ENCODE measurements at places on chromosomes 16 and 17.
A peak's percentile ranks its signal among the peaks of the same experiment; 100 is the strongest.

DNA sequence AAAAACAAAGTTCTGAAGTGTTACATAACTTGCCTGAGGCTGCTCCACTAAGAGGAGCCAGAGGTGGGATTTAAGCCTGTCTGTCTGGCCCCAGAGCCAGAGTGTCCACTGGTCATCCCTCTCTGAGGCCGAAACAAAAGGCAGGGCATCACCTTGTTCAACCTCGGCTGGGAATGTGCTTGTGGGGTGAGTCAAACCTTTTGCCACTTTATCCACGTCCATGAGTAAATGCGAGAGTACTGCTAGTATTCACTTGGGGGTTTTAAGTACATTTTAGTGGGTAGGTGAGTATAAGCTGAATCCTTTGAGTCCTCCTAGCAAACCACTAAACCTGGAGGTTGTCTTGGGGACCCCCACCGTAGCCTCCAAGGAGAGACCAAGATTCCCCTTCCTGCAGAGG lies 103.5 kb downstream of the STX8 start:
- no peak for DNase-seq

GRCh38 chr16:3508736-3509135 lies 7.9 kb downstream of the CLUAP1 start:
- DNase-seq = no peak

- no peak for DNase-seq
These were observed 104.0 kb upstream of the LHX1 start for GRCh38 chr17:36833279-36833678.

DNA sequence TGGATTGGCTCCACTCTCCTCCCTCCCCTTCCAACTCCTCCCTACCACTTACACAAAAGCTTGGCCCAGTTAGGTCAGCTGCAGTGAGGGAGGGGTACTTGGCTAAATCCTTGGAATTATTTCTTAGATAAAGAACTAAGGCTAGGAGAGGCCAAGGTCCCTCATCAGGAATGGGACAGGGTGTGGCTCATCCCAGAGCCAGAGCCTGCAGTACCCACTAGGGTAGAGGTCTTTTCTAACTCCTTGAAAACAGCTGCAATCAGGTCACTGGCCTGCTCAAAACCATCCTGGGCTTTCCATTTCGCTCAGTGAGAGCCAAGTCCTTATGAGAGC lies 1.9 kb upstream of the SLC46A1 start:
- no peak for DNase-seq

GRCh38 chr16:9484426-9484825 lies 393.0 kb downstream of the HAPSTR1 start:
- no peak for DNase-seq

DNA sequence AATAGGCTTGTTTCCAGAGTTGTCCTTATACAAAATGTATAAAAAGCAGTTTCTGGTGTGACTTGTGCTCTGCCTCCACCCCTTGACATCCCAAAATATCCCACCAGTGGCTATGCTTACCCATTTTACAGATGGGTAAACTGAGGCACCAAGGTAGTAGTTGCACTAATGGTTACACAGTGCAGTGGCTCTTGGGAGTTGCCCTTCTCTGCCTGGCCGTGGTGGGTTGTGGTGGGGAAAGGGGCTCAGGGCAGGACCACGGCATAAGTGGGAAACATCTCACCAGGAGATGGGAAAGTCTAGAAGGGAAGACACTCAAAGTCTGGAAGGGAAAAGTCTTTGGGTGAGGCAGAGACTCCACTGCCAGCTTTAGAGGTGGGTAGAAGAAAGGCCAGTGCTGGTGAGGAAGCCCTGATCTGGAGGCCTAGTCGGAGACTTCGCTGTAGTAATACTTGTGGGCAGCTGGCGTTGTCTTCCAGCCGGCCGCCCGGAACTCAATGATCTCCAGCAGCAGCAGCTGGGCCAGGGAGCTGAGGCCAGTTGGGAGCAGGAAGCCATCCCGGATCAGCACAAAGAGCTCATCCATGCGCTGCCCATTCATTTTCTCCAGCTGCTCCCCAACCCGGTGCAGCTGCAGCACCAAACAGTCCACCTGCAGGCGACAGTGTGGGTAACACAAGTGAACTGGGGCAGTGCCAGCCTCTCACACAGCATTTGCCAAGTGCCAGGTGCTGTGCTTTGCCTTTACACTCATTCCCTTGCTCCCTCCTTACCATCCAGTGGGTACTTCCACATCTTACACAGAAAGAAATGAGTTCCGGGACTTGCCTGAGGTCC lies 4.5 kb downstream of the MIF4GD start:
- DNase-seq = no peak

DNA sequence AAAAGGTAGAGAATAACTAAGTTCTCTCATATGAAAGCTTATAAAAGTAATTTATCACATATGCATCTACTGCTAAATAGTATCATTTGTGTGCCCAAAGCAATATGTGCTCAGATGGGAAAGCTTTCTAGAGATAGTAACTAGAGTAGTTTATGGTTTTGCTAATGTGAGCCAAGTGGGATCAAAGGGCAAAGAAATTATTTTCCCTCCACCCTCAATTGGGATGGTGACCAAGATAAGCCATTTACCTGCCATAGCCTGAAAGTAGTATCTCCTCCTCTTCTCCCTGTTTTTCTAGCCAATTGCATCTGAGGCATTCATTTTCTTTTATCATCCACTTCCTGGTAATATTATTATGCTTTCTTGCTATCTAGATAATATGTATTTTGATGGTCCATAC lies 41.9 kb upstream of the KCNJ16 start:
- DNase-seq = no peak

DNA sequence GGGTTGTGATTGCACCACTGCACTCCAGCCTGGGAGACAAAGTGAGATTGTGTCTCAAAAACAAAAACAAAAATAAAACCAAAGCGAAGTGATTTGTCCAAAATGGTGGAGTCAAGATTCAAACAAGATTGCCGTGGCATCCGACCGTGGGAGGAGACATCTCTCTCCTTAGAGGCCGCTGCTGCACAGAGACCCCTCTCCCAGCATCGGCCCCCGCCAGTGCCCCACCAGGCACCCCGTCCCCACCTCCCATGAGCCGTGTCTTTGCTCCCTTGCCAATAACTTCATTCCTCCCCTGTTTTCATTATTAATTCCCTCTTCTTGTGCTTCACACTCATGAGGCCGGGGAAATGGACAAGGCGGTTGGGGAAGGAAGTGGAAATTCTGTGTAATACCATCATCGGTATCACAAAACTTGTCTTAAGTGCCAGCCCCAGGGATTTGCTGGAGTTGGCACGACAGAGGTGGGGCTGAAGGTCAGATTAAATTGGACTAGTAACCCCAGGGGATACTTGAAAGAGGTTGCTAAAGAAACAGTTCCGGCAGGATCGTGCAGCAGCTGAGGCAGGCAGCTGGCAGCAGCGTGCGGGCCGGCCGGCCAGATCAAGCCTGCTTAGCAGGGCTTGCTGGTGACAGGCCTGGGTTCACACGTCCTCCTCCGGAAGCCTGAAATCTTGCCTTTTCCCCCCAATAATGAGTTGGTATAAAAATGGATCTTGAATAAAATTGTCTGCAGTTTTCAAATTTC lies 66.8 kb downstream of the RTN4RL1 start:
- DNase-seq = no peak

- DNase-seq = no peak
These were observed 69.4 kb downstream of the MRC2 start for GRCh38 chr17:62696726-62697490.

- no peak for DNase-seq
These were observed 28.1 kb downstream of the OGFOD1 start for GRCh38 chr16:56479469-56479868.

- no peak for DNase-seq
These were observed 5.5 kb upstream of the ZNF771 start for GRCh38 chr16:30401768-30402425.

- no peak for DNase-seq
These were observed 36.2 kb downstream of the ABR start for GRCh38 chr17:1143573-1143972.

DNA sequence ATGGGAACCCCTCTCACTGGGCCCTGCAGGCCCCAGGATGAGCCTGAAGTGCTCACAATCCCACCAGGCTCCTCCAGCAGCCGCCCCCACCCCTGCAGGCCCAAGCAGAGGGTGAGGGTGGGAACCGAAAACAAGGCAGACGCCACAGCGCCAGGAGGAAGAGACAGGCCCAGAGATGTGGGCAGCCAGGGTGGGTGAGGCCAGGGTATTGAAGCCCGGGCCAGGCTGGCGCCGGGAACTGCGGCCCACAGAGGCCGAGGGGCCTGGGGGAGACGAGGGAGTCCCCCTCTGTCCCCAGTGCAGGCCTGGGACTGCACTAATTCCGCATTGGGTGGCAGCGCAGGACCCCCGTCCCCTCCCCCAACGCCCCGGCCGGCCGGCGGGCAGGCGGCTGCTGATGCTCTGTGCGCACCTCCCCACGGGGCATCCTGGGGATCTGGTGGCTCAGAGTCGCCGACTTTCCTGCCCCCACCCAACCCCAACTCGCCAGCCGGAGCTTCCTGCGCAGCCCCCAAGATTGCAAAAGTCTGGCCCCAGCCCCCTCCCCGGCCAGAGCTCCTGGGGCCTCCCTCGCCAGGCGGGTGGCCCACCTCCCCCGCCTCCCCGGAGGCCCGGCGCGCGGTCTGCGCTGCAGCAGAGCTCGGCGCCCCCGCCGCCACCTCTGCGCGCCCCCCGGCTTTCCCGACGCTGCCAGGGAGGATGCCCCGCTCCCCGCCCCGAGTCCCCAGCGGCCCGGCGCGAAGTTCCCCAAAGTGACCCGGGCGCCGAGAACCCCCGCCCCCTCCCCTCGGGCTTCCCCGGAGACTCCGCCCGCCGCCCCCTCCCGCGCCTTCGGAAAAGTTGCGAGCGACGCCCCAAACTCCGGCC lies 107.8 kb downstream of the ENGASE start:
- no peak for DNase-seq

- DNase-seq = no peak
These were observed 105.5 kb downstream of the MYO1D start for GRCh38 chr17:32771396-32771795.

DNA sequence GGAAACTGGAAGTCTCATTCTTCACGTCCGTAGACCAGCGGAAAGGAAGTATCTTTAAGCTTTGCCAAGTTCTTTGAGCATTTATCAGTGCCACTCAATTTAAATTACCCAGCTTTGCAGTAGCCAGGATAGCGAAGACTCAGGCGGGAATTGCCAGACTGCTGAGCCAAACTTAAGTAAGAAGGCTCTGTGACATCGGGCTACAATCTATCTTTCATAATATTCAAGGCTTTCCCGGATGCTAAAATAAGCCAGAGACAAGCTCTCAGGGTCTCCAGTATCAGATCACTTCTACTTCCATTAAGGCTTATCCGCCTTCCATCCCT lies 436 bp upstream of the BRIP1 start:
- no peak for DNase-seq

DNA sequence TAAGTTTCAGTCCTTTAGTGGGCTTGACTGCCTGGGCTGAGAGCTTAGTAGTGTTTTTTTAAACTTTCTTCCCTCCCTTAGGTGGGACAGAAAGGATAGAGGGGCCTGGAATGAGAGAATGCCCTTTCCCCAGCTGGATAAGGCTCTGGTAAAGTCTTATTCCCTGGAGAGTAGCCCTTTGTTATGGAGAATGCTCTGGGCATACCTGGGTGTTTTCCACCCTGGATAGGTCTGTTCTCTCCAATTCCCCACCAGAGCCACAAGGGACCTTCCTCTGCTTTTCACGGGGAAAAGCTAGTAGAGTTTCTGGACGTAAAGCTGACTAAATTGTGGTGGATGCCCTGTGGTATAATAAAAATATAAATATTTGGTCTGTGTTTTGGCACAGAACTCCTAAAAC lies 164.1 kb downstream of the HS3ST4 start:
- no peak for DNase-seq

GRCh38 chr17:64382061-64382583 lies 8.5 kb downstream of the PECAM1 start:
- no peak for DNase-seq

- DNase-seq = peak; percentile 44
These were observed 8.0 kb upstream of the UNK start for GRCh38 chr17:75776386-75777295.

DNA sequence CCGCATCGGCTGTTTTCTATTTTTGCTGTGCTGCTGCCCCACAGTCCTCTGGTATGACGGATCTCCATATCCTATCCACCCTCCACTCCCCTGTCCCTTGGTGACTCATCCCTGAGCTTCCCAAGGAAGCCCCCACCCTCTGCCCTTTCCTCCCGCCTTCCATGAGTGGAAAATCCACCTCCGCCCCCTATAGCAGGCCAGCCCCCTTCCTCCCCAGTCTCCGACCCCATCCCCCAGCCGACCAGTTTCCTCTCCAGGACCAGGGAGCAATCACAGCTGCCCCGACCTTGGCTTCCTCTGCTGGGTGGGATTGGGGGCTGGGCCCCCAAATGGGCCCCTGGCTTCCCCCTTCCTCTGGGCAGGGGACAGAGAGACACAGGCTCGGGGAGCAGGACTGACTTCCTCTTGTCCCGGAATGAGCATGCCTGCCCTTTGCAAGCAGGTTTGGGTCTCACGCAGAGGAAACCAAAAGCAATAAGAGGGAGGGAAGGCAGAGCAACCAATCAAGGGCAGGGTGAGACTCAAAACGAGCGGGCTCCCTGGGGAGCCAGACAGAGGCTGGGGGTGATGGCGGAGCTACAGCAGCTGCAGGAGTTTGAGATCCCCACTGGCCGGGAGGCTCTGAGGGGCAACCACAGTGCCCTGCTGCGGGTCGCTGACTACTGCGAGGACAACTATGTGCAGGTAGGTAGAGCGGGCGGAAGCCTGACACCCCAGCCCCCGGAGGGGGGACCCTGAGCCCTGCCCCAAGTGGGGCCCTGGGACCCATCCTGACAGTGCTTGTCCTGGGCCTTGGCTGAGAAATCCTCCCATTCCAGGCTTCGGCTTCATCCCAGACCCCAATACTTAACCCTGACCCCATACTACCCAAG lies at the start of the genes ABI3 and GNGT2:
ABI3 (plus strand) TSS at position 550 of the 872 bp plus-strand sequence; CDS start at position 568, 18 bp downstream.
GNGT2 (minus strand) TSS at position 417 of the 872 bp plus-strand sequence. CDS start 3,152 bp downstream, outside the sequence.
- DNase-seq = peak; percentile 54

- no peak for DNase-seq
These were observed 6.5 kb upstream of the P2RX1 start for GRCh38 chr17:3922765-3923164.

GRCh38 chr16:80113873-80114574 lies 426.8 kb upstream of the DYNLRB2 start:
- DNase-seq = no peak

GRCh38 chr16:79601931-79602627 lies 1.5 kb upstream of the MAF start:
- peak; percentile 89 for DNase-seq

GRCh38 chr17:37671824-37672547 lies 28.7 kb upstream of the DDX52 start:
- no peak for DNase-seq

Measured in activated CD4-positive, alpha-beta T cell treated with anti-CD3 and anti-CD28 coated beads, Interleukin-2, amount 50 U/mL, for 1 hour (primary cell).